ENCODE measurements at places on chromosomes 13 and 19. TPM values are rescaled to one million over a fixed set of nuclear protein-coding genes. Genes with fewer than 3 reads are reported as not detected.

LRP3 gene
- total RNA-seq: 38.4 TPM

ATP4B gene
- not detected for total RNA-seq

EXOC3L2 gene
- not detected for total RNA-seq

RPL36 gene
- total RNA-seq: 257 TPM

SHISA7 gene
- total RNA-seq: not detected

SULT2A1 gene
- not detected for total RNA-seq
